ENCODE measurements at places on chromosomes 16 and 17. TPM values are rescaled to one million over a fixed set of nuclear protein-coding genes. Genes with fewer than 3 reads are reported as not detected.

The TBC1D3B gene
- not detected for total RNA-seq

The GP1BA gene
- not detected for total RNA-seq

The SNAI3 gene
- 1.0 TPM for total RNA-seq

The FOXN1 gene
- total RNA-seq = not detected

The SERPINF2 gene
- total RNA-seq = 1.5 TPM

Data from right atrium auricular region (tissue), 2 donors.